ENCODE measurements at places on chromosomes 7 and 10. TPM values are rescaled to one million over a fixed set of nuclear protein-coding genes. Genes with fewer than 3 reads are reported as not detected.

GRCh38 chr10:132588301-132589013, 50.9 kb downstream of the INPP5A start:
- no peak for DNase-seq

EGR2 gene
- total RNA-seq = not detected

DNA sequence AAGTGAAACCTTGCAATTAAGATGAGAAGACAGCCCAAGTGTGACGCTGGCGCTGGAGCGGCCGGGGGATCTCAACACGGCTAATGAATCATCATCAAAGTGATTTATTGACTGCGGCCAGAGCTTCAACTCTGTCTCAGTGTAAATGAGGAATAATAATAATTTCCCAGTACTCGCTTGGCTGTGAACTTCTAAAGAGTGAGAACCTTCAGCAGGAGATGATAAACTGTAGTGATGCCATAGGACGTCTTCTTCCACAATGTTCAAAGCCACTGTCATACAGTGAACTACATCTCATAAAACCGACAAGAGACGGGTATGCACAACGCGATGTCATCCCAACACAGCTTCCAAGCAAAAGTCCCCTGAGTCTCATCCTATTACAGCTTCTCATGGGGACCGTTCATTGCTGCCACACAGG, 123.6 kb upstream of the NOBOX start:
- DNase-seq = no peak

DNA sequence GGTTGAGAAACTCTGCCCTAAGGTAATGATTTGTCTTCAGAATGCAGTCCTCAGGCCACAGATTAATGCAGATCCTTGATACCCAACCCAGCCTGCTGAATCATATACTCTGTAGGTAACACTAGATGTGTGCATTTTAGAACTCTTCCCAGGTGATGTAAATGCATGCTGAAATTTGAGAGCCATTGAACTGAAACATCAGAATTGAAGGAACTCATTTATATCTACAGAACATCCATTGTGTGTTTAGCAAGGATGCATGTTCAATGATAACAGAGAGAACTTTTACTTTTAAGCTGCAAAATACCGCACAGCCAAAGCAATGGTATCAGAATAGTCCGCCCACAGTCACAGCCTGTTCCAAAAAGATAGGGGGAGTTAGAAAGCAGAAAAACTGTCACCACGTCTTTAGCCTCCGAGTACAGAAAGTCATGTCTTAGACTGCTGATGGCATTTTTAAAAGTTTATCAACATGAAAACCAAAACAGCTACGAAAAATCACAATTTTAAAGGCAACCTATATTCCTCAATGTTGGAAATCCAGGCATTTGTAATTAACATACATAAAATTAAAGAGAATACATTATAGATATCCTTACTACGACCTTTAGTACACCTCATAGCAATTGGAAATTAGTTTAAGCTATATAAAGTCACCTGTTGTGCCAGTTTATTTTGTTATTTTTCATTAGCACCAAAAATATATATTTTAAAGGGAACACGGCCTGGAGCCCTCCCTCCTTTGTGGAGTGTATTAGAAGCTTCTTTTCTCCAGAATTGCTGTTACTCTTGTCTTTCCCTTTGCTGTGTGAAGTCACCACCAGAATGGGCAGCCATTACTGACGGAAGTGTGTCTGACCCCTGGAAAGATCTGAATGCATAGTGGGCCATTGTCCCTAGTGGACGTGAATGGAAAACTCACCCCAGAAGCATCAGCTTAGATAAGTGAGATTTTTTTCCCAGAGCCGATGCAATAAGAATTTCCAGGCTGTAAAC, 65.8 kb upstream of the PRKAR2B start:
- DNase-seq = no peak

KDM7A gene
- total RNA-seq = 84.2 TPM

- DNase-seq = peak; percentile 67
Measured at GRCh38 chr10:132397671-132398565, 918 bp downstream of the PWWP2B start.

- DNase-seq = no peak
Measured at GRCh38 chr10:25989951-25990350, 55.9 kb downstream of the MYO3A start.

C7orf57 gene
- total RNA-seq = not detected

DNA sequence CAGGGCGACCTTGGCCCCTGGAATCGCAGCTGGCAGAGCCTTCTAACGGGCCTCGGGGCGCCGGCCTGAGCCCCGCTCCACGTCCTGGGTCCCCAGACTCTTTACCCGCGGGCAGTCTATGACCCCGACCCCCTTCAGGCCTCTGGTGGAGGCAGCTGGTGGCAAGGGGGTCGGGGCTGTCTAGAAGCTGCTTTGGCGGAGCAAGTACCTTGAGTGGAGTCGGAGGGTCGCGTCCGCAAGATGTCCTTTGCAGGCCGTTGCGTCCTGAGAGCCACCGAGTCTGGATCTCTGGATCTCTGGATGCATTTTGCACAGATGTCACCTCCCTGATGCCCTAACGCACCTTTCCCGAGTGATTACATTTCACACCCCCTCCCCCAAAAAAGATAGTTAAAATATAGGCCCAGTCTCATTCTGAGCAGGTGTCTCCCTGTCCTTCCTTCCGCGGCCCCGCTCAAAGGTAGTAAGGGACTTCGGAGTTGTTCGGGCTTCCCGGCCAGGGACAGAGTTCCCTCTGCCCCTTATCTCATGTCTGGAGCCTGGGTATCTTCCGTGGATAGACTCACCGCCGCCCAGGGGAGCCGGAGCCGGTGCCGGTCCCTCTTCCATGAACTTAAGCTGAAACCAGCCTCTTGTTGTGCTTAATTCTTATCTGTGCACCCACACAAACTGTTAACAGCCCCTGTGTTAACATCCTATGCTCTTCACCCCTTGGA, 457 bp downstream of the ACADSB start:
- peak; percentile 30 for DNase-seq

CYP2W1 gene
- 0.41 TPM for total RNA-seq

DNA sequence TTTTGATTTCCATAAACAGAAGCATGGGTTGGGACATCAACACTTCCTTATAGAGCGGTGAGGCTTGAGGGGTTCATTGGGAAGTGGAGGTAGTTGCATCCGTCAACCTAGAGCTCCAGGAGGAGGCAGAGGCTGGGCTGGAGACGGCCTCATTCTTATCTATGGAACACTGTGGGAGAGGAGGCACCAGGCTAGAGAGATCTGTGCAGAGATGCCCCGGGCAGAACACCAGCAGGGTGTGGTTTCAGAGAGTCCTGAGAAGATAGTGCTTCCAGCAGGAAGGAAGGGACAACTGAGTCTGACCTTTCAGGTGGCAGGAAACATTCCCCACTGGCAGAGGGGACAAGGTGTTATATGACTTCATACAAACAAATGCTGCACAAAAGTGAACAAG, 56.7 kb downstream of the TCERG1L start:
- no peak for DNase-seq

GRCh38 chr7:78311181-78311580, 512.6 kb downstream of the PHTF2 start:
- no peak for DNase-seq

SMKR1 gene
- total RNA-seq = not detected

DNA sequence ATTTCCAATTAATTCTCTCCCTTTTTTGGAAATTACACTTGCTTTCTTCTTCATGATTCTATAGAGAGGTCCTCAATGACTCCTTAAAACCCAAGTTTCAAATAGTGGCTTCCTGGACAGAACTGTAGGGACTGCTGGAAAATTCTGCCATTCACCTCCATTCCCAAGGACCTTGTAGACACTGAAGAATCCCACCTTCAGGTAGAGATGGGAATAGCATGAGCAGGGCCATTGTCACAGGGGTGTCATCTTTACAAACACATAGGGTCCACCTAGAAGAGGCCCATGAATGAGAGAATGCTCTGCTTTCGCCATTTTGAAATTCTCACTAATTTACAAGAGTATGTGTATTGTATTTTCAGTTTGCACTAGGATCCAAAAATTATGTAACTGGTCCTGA, 701.7 kb upstream of the CELF2 start:
- DNase-seq = no peak

GRCh38 chr10:115167751-115168150, 74.6 kb downstream of the ATRNL1 start:
- no peak for DNase-seq

WBP1L gene
- total RNA-seq = 168 TPM

DNA sequence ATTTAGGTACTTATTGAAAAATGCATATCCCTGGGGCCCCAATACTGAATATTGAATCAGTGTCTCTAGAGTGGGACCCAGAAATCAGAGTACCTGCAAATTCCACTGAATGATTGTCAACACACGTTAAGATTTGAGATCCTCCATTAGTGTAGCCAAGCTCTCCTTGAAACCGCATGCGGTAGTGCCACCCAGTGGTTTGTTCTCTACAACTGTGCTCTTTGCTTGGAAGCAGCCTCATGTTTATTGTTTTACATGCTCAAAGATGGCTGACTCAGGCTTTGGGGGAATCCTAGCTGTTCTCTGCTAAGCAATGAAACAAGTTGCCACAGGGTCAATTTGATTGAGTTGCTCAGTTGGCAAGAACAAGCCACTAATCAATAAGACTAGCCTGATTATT, 340.2 kb upstream of the CELF2 start:
- DNase-seq = peak; percentile 55

GRCh38 chr7:6652446-6653011, 15.4 kb downstream of the ZNF316 start:
- no peak for DNase-seq

DNA sequence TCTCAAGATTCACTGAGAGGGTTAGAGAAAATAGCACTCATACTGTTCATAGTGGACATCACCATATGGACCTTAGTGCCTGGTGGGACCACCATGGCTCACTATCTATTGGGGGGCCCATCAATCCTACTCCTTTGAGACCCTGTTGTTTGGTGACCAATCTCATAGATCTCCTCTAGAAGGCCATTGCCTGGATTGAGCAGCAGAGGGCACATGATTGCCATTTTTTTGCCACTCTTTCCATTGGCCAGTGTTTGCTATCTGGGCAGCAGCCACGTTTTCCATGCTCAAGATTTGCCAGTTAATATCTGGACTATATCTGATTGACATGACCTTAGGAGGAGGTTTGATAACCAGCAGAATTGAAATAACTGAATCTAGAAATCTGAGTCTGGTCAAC, 244.5 kb downstream of the ITGB1 start:
- no peak for DNase-seq

DNA sequence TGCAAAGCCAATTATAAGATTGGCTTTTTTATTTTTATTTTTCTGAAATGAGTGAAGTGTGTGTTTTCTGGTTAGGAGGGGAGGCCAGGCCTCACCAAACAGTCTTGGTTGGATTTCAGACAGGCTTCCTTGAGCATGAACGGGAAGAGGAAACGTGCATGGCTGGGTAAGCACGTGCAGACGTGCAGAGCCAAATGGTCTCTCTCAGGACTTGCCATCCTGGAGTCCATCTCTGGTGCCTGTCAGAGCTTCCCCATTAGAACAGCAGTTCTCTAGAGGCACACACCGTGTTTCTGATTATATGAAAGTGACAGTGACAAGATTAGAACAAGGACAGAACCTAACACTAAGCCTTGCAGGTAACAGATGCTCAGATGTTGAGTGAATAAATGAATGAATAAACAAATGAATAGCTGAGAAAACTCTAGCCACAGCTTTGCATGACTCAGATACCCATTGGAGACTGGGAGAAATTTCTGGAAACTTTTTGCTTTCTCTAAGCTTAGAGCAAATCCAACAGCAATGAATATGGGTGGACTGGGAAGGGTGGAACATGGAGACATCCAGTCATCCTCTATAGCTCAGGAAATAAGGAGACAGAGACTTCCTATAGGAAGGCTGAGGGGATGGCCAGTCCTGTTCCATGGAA, 11.8 kb upstream of the CALD1 start:
- no peak for DNase-seq

- no peak for DNase-seq
Measured at GRCh38 chr10:125820701-125821100, 2.4 kb downstream of the UROS start.

TMEM176B gene
- 369 TPM for total RNA-seq

ZDHHC6 gene
- 13.1 TPM for total RNA-seq

DNA sequence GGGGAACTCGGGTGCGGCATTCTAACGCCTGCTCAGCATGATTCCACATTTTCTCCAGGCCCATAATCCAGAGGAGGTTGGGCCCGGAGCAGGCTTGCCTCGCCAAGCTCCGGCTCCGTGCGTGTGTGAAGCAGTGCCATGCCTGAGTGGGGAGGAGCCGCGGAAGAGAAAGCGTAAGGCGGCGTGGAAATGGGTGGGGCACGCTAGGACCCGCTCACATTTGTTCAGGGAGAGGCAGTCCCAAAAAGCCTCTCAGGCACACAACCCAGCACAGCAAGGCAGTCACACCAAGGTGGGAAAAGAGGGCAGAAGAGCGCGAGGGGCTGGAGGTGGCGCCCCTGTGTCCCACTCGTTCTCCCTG, 695 bp upstream of the VDAC2 start:
- peak; percentile 81 for DNase-seq

- DNase-seq = no peak
Measured at GRCh38 chr10:43427166-43427825, 9.6 kb upstream of the ZNF487 start.

DNA sequence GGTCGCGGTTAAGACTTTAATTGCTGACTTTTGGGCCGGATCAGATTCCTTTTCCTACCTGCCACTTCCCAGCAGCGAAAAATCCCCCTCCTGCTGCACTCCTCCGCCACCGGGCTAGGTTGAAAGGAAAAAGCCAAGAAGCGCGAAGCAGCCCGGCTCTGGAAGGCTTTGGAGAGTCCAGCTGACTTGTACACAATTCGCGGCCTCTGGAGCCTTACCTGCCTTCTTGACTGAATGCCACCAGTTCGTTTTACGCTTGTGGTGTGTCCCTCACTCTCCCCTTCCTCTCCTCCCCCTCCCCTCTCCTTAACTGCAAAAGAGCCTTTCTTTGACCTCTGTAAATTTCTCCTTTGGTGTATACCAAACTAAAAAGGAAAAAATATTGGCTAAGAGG, 2.7 kb upstream of the FEZF1 start:
- DNase-seq = no peak

GRCh38 chr7:22589641-22590201, 89.7 kb upstream of the STEAP1B start:
- no peak for DNase-seq

GRCh38 chr10:114806562-114807391, 14.8 kb upstream of the FHIP2A start:
- no peak for DNase-seq

DNA sequence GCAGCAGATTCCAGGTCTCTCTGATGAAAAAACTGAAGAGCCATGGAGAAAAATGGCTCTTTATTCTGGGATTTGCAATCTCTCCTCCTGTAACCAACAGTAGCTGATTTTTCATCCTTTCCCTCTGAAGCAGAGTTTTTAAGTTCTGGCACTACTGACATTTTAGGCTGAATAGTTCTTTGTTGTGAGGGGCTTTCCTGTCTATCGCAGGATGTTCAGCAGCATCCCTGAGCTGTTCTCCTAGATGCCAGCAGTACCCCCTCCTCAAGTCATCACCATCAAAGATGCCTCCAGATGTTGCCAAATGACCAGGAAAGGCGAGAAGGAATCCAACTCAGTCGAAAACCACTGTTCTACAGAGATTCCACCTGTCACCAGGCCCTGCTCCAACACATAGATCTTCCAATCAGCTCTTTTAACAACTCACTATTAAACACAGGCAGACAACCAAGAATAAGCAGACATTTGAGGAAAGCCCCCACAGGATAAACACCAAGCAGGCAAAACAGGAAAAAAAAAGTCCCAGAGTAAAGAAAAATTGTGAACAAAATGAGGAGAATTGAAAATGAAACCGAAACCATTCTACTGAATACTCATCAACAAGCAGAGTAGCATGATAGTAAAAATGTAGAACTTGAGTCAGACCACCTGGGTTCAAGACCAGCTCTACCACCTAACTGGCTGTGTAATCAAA, 124.8 kb downstream of the MPP7 start:
- no peak for DNase-seq
